Fibroblast of the aortic adventitia (primary cell): ENCODE measurements at places on chromosomes 6 and 20. TPM values are rescaled to one million over a fixed set of nuclear protein-coding genes. Genes with fewer than 3 reads are reported as not detected.

GRCh38 chr6:3135668-3136291, 17.3 kb downstream of the BPHL start:
- no peak for DNase-seq

GRCh38 chr6:41477572-41477971, 68.6 kb upstream of the FOXP4 start:
- DNase-seq, result no peak

GRCh38 chr20:5312518-5312917, 4.2 kb downstream of the PROKR2 start:
- DNase-seq, result no peak

GRCh38 chr6:24858177-24858653, 59.5 kb upstream of the ARMH2 start:
- DNase-seq, result peak; percentile 53

DNA sequence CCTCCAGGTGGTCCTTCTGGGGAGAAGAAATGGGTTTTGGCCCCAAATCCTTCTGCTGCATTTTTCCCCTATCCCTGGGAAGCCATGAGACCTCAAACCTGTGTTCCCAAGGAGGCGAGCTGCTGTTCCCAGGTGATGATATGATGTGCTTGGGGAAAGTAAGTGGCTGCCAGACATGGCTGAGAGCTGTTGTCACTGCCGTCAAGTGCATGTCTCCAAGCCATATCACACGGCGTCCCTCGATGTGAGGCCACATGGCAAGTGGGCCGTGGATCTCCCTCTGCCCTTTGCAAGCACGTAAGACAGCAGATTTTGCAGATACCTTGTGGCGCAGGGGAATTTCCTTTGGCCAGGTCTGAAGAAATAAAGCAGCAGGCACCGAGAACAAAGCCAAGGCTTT, 103.7 kb upstream of the CD93 start:
- DNase-seq, result no peak

- no peak for DNase-seq
Observed at GRCh38 chr20:24746351-24746685, 202.8 kb upstream of the CST7 start.

GRCh38 chr20:8557711-8558110, 425.6 kb downstream of the PLCB1 start:
- peak; percentile 76 for DNase-seq

GRCh38 chr6:167684276-167685104, 142.2 kb upstream of the AFDN start:
- DNase-seq, result no peak

GRCh38 chr20:22836877-22837276, 198.2 kb upstream of the SSTR4 start:
- DNase-seq, result peak; percentile 7

DNA sequence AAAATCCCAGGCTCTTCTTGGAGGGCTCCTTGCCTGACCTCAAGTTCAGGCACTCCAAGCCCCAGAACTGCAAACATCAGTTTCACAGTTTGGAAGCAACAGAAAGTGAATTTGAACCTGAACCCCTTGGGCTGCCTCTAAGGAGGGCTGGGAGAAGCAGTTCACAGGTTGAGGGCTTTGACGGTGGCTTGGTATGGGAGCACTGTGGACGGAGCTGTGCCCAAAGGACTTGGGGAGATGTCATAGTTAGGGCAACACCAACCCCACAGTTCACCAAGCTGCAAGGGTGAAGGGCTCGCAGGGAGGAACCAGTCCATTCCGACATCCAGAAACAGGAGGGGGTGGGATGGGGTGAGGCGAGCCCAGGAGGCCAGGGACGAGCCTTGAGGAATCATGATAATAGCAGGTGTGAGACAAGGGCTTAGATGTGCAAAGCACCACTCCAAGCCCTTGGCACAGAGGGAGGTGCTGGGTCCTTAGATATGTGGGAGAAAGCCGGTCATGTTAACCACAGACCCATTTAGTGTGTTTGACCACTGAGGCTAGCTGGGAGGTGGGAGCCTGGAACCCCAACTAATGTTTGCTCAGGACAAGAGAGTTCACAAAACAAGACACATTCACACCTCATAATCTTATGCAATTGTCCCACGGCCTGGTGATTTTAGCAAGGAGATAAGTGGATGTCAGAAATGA, 4.3 kb downstream of the CEBPB start:
- DNase-seq, result peak; percentile 49

- DNase-seq, result no peak
Observed at GRCh38 chr6:15763837-15764236, 101.0 kb upstream of the DTNBP1 start.

DNA sequence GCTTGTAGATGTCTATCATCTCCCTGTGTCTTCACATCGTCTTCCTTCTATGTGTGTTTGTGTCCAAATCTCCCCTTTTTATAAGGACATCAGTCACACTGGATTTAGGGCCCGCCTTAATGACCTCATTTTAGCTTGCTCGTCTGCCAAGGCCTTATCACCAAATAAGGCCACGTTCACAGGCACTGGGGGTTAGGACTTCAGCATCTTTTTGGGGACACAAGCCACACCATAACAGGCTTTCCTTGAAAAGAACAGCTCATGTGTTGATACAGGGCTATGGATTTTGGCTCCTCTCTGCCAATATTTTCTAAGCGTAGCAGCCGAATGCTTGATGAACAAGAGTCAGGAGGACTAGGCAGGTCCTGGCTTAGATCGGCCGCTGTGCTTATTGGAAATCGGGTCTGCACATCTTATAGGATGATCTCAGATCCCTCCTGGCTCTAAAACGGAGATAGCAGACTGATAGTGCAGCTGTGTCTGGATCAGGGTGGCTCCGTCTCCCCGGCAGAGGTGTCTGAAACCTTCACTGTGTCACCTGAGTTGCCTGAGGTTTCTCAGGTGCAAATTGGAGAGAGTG, 16.2 kb upstream of the TMEM181 start:
- DNase-seq, result no peak

- DNase-seq, result no peak
Observed at GRCh38 chr6:126302191-126302590, 37.7 kb upstream of the CENPW start.

DNA sequence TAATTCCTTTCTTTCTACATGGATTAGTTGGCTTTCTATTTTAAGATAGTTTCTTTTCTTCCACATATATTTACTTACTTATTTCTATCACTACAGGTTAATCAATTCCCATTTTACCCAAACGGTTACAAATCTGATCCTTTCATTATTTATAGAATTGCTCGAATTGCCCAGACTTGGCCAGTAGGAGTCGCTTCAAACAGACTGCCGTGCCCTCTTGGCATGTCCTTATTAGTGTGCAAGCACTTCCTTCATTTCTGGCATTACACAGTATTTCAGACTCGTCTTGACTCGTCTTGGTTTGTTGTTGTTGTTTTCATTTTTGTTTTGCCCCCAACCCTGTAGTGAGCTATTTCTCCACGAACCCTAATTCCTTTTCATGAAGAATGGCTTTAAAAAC, 74.6 kb downstream of the SAMD3 start:
- no peak for DNase-seq

- no peak for DNase-seq
Observed at GRCh38 chr6:154580397-154581135, 70.1 kb upstream of the CNKSR3 start.

The KCNK16 gene
- total RNA-seq, result not detected in 2 replicates

The OOEP gene
- total RNA-seq, result not detected in 2 replicates

The SOBP gene
- 7.4 and 7.9 TPM in 2 replicates for total RNA-seq
